ENCODE measurements at places on chromosomes 12 and 14.

DNA sequence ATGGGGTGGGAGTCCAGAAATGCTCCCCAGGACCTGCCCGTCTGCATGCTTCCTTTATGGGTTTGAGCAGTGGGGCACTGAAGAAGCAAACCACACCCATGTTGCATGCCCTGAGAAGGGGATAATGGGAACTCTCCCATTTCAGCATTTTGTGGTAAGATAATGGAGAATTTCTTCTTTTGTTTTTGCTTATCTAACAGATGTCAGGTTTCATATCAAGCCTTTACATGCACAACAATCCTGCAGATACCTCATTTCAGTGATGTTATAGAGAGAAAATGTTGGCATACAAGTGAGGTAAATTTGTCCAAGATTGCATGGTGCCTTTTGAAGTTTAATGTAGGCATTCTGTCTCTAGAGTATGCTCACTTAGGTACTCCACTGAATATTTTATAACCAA is 177.0 kb downstream of the ALX1 start:
- no peak for DNase-seq

DNA sequence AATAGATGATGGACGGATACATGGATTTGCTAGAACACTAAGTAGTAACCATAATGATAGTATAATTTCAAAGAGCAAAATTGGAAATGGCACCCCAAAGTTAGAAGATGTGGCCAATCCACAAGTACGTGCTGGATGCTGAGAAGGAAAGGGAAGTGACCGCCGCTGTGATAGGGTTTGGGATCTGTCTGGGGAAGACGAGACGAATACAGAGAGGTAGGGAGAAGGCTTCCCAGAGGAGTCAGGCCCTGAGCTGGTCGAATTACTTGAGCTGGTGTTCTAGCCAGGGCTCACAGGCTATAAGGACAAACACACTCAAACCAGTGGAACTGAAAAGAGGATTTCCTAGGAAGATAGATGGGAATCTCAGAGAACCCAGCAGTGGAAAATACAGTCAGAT is 9.4 kb upstream of the ACVR1B start:
- no peak for DNase-seq

DNA sequence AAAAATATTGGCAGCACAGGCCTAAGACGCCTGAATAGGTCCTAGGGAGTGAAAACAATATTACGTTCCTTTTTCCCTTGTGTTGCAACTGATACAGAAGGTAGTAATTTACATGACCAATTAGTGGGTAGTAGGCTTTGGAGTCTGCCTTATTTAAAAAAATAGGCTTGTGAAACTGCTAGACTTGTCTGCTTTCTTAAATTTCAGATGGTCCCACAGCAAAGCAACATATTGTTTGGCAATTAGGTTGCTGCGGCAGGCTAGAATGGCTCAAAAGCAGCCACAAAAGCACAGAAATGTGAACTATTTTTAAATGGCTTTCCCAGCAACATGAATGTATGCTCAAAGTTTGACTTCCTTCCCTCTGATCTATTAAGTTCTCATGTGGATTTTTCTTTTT is 211.9 kb downstream of the TTC8 start:
- DNase-seq: no peak

- no peak for DNase-seq
Observed at GRCh38 chr12:24356240-24356804, 406.9 kb upstream of the SOX5 start.

DNA sequence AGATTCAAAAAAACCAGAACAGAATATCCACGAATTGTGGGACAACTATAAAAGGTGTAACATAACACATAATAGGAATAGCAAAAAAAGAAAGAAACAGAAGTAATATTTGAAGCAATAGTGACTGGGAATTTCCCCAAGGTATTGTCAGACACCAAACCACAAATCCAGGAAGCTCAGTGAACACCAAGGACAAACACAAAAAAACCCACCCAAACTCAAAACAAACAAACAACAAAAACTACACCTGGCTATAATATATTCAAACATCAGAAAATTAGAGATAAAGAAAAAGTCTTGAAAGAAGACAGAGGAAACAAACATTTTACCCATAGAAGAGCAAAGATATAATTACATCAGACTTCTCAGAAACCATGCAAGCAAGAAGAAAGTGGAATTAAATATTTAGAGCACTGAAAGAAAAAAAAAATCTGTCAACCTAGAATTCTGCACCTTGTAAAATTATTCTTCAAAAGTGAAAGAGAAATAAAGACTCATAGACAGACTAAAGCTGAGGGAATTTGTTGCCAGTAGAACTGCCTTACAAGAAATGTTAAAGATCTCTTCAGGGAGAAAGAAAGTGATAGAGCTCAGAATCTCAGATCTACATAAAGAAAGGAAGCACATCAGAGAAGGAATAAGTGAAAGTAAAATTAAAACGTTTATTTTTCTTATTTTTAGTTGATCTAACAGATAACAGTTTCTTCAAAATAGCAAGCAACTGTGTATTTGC is 12.1 kb upstream of the HMGA2 start:
- DNase-seq: no peak

DNA sequence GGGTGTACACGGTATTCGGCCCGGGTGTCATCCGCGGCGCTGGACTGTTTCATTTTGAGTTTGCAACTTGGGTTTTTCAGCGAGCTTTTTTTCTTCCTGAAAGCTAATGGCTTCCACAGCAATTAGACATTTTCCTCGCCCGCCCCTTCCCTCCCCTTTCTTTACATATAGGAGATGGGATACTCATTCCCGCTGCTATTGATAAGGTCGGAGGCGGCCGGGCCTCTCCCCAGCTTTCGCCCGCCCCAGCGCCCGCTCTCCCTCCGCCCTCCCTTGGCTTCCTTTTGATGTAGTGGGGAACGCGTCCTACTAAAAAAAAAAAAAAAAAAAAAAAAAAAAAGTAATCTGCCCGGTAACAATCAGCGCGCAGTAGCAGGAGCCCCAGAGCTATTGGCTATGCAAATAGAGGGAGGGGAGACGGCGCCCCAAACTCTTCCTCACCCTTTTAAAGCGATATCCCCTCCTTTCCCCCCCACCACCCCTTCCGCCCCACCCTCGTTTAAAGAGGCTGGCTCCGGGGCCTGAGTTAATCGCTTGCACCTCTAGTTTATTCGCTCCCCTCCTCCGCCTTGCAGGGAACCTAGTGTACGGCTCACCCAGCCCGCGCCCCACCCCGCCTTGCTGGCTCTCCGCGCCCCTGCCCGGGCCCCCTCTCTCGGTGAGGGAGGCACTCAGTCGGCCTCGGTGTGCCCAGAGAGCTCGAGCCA is 1.7 kb upstream of the CCND2 start:
- DNase-seq: no peak

DNA sequence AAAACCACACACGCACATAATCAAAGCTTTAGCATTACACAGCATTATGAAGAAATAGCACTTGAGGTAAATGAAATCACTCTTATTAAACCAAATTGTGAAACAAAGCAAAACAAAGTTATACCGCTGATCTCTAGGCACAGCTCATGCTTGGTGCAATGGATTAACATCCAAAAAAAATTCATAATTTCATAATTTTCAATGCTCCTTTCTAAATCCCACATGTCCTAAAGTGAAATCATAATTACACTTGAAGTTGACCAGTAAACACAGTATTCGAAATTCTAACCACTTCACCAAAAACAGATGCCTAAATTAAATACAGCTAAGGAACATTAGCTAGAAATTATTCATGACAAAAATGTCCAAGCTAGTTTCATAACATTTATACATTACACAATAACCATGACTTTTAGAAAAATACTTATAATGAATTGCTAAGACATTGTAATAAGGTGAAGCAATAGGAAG is 1.5 kb downstream of the MLH3 start:
- DNase-seq: no peak

DNA sequence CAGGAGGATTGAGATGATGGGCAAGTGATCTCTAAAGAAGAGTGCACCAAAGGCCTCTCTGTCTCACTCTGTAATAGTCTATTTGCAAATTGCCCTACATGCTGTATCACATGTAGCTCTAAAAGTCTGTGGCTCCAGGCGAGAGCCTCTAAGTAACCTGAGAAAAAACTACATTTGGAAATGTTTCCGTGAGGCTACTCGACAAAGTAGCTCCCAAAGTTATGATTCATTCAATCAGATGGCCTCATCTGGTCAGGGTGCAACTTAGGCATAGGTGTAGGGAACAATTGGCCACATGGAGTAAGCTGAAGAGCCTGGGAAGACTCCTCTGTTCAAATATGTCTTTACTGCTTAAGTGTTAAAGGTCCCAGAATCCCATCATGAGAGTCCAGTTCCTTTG is 155.4 kb upstream of the PLEKHG7 start:
- DNase-seq: no peak

DNA sequence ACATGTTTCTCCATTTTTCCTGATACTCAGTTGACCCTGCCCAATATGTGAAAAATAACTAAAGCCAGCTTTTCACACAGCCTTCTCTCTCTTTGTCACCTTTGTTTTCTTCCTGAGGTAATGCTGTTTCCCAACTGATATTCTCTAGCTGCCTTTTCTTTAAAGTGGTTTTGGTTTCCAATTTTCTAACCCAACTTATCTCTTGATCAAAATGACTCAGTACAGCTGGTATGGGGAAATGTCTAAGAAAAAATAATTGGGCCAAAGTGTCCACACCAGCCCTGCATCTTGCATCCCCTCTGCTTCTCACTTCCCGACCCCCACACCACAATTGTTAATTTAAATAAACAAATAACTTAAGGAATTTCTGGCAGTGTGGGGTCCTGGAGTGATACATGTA is 193.8 kb downstream of the SYT1 start:
- DNase-seq: no peak

- no peak for DNase-seq
Observed at GRCh38 chr12:44017216-44017615, 181.3 kb downstream of the TMEM117 start.

DNA sequence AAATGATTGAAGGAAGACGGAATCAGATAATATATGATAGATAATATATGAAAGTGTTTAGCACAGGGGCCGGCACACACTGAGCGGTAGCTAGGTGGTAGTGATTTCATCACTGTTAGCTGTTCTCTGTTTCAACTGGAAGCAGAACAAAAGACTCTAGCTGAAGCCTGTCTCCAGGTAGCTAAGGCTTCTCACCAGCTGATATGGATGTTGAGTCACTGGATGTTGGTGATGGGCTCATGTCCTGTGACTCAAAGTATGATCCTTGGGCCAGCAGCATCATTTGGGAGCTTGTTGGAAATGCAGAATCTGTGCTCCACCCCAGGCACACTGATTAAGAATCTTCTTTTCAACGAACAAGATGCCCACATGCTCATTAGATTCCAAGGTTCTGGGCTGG is 21.7 kb upstream of the KCNA5 start:
- no peak for DNase-seq

DNA sequence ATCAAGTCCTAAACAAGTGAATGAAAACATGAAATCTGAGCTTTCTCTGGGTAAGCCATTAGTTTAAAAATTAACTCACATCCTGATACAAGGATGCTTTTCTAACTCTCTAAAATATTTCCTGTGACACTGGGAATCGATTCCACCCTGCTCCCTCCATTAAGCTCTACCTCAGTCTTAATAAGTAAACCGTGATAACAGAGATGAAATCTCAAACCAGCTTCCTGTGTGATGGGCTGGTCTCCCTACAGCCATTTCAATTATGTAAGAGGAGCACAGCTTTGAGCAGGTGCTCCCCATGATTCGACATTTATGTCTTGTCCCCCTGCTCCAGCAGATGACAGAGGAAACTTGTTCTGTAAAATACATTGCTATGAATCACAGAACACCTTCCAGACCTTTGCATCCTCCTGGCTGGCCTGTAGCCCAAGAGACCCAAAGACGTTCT is 59.0 kb downstream of the GAS2L3 start:
- no peak for DNase-seq

- DNase-seq: no peak
Observed at GRCh38 chr12:14613718-14614117, 46.0 kb upstream of the PLBD1 start.

- no peak for DNase-seq
Observed at GRCh38 chr14:62908506-62908905, 136.8 kb downstream of the KCNH5 start.

DNA sequence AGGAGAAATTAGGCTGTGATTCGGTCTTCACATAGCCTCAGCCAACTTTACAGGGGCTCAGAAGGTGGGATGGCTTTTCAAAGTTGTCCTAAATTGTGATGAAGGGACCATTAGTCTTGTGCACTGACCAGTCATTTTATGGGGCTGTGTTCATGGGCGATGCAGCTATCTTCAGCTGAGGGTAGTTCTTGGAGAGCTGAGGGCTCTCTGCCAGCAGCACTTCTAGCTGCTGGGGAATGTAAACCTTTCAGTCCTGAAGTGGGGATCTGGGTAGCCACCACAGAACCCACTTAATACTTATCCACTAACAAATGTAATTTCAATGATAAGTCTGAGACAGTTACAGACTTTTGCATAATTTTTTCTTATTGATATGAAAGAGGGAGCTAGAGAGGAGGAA is 270.6 kb downstream of the AEBP2 start:
- DNase-seq: no peak

DNA sequence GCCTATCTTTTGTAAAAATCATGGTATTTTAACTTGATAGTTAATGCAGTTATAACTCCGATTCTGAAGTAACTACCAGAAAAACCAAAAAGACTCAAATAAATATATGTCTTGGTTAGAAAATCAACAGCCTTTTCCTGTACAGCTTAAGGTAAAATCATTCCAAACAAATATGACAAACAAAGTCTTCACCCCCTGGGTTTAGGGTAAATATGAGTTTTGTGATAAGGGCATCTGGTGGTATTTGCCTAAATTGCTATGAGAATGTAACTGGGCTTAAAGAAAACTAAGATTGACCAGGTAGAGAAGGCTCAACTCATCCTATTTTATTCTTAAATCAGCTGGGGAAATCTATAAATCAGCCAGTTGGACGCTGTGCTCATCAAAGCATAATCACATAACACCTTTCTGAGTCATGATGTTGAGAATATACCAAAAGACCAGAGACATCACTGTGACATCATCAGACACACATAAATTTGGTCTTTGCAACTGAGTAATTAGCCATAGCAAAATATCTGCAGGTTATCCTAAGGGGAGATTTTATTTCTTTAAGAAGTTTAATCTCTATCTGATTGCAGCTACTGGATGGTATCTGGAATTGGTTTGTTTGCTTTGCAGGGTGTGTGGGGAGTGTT is 133.9 kb downstream of the STXBP6 start:
- no peak for DNase-seq

GRCh38 chr12:110689281-110690126 is 589 bp upstream of the HVCN1 start:
- no peak for DNase-seq

- no peak for DNase-seq
Observed at GRCh38 chr12:31627456-31628054, 31.9 kb upstream of the ETFBKMT start.
